ENCODE measurements at places on chromosomes 2 and 18. TPM values are rescaled to one million over a fixed set of nuclear protein-coding genes. Genes with fewer than 3 reads are reported as not detected.

GRCh38 chr18:59263661-59264060 lies 9.6 kb downstream of the RAX start:
- DNase-seq: no peak

Gene PAIP2B
- total RNA-seq: 0.18 TPM

Gene RAB6C
- total RNA-seq: not detected

DNA sequence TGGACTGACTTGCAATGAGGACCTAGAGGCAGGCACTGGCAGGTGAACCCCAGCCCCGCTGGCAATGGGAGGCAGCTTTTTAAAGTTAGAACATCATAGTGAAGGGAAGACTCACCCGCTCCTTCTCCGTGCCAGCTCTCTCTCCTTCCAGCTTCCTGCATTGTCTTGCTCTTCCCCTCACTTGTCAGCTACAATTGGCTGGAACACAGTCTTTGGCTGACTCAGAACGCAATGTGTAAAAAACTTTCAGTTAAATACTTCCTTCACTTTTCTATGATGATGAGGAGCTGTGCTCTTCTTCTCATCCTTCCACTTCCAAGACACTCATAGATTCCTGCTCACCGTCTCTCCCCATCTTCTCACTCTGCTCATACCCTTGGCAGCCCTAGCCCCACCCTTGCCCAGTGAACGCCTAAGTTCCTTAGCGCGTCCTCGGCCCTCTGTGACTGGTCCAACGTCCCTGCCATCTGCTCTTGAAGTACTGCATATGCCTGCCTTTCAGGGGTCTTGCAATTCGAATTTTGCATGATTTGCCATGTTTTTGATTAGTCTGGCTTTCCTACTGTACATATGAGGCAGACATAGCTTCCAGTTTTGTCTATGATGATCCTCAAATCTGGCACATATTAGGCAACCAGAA lies 118.0 kb upstream of the TMEM200C start:
- peak; percentile 54 for DNase-seq

DNA sequence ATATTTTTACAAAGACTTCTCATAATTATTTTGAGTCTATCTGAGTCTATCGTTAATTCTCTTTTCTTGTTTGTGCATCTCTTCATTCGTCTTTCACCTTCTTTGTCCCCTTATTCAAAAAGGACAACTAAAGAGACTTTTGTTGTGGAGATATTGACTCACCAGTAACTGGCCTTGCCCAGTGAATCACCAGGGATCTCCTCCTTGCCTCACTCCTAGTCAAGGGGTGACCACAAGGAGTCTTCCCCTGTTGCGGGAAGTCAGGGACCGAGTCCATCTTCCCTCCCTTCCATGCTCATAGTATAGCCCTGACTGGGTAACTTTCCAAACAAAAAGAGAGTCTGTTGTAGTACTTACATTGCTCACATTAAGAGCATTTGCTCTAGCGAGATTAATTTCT lies 158.9 kb downstream of the NEB start:
- no peak for DNase-seq

DNA sequence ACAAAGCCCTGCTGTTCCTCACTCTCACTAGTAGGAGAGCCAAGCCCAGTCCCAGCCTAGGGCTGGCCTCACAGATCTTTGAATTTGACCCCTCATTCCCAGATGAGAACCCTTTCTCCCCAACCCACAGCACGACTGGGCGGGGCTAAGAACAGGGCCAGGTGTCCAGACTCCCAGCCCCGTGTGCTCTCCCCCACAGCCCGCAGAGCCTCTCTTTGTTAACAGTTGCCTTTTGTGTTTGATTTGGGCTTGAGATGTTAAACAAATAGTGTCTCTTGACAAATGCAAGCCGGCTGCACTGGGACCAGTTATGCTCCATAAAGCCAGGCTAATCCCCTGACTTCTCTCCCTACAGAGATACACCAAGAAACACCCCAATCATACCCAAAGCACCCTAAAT lies 4.7 kb upstream of the KCNK3 start:
- no peak for DNase-seq

DNA sequence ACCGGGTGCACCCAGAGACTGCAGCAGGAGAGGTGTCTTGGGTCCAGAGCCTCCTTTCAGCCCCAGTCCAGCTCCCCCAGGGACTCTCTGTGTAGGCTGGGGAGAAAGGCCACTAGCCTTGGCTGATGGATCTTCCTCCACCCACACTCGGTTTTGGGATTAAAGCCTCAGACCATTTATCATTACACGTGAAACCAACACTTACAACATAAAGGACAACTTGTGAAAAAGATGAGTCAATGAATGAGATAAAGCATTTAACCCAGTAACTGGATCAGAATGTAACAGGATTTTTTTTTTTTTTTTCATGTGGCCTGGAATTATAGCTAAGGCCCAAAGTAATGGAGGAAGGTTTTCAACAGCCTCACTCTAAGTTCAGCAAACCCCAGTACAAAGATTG lies 32.1 kb downstream of the NAT8 start:
- DNase-seq: no peak

DNA sequence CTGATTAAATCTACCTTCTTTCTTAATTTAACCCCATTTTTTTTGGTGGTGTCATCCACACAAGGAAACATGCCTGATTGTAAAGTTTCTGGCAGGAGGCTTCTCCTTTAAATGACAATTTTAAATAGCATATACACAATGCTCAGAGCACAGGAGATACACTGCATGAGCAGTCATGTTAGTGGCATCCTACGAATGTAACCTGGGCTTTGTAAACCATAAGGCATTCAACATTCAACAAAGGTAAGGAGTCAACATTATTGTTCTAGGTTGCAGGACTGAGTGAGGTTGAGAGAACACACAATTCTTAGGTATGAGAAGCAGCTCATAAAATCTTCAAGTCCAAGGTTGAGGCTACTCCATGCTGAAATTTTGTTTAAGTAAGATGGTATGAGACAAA lies 266.6 kb upstream of the SIX2 start:
- no peak for DNase-seq

GRCh38 chr2:158414538-158414937 lies 42.0 kb downstream of the CCDC148 start:
- DNase-seq: peak; percentile 64

Gene ALLC
- not detected for total RNA-seq

- no peak for DNase-seq
These were observed 123.8 kb upstream of the DLX2 start for GRCh38 chr2:172226244-172227061.

DNA sequence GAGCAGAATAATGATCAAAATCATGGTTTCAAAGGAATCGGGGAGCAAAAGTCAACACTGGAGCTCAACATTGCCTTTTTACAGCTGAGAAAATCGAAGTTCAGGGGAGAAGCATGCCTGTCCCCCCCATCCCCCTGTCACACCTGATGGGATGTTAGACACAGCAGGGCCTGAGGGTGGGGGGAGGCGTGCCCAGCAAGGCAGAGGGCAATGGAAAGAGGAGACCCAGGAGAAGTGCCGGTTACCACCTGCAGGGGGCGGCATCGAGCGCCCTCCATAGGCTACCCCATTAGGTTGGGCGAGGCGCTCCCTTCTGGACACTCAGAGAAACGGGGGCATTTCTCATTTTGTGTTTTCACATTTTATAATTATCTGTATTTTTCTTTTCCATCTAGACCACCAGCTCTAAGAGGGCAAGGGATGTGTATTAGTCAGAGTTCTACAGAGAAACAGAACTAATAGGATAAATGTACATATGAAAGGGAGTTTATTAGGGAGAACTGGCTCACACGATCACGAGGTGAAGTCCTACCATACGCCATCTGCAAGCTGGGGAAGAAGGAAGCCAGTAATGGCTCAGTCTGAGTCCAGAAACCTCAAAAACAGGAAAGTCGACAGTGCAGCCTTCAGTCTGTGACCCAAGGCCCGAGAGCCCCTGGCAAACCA lies 271.3 kb downstream of the LRATD1 start:
- no peak for DNase-seq

Gene SPATA3
- total RNA-seq: not detected

Gene CCDC141
- total RNA-seq: not detected

Gene FBXO36
- total RNA-seq: 2.2 TPM

DNA sequence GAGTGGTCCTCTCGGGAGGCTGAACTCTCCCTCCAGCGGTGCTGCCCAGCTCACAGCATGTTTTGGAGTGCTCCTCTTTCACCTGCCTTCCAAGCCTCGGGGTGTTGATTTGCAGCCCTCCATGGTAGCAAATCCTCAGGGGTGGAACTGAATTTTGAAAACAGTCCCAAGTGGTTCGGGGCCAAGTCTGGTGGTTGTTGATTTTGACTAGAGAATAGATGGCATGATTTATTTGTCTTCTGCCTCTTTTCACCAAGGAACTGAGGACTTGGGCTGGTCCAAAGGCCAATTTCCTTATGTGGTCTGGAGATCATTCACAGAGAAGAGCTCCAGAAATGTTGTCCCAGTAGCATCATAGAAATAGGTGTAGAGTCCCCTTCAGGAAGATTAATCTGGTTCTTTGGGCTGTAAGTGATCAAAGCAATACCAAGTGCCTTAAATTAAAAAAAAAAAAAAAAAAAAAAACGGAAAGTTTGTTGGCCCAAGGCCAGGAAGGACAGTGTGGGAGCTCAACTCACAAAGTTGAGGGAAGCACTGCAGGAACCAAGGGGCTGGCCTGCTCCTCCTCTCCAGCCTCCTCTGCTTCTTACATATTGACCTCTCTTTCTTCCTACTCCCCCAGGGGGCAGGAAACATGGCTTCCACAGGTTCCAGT lies 2.5 kb upstream of the DES start:
- no peak for DNase-seq

- DNase-seq: peak; percentile 64
These were observed 116.6 kb downstream of the LAMA3 start for GRCh38 chr18:23805898-23806297.

DNA sequence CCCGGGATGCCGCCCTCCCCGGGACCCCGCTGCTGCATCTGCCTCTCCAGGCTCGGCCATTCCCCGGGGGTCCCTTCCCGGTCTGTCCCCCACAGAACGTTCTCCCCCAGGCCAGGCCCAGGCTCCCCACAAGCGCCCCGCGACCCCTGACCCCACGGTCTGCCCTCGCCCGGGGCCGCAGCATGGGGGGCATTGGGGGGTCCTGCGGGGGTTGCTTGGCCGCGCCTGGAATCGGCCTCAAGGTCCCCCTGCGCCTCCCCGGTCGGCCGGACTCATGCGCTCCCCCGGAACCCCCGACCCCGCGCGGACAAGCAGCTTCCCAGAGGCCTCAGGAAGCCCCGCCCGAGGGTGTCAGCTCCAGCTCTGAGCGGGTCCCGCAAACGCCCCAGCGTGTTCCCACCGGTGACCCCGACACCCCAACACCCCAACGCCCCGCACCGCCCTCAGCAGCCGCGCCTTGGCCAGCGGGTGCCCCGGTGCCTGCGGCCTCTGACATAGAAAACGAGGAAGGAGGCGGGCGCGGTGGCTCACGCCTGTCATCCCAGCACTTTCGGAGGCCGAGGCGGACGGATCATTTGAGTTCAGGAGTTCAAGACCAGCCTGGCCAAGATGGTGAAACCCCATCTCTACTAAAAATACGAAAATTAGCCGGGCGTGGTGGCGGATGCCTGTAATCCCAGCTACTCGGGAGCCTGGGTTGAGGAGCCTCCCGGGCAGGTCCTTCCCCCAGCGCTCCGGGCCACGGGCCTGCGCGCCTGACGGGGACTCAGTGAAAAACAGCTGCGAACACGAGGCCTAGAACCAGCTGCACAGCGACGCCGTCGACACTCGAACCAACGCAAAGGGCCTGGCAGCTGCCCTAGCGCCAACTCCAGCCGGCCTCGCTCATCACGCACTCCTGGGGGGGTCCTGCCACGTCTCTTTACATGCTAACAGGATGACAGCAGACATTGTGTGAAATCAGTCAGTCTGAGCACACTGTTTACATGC lies 61.8 kb upstream of the CTDP1 start:
- no peak for DNase-seq

Gene CELF4
- not detected for total RNA-seq

DNA sequence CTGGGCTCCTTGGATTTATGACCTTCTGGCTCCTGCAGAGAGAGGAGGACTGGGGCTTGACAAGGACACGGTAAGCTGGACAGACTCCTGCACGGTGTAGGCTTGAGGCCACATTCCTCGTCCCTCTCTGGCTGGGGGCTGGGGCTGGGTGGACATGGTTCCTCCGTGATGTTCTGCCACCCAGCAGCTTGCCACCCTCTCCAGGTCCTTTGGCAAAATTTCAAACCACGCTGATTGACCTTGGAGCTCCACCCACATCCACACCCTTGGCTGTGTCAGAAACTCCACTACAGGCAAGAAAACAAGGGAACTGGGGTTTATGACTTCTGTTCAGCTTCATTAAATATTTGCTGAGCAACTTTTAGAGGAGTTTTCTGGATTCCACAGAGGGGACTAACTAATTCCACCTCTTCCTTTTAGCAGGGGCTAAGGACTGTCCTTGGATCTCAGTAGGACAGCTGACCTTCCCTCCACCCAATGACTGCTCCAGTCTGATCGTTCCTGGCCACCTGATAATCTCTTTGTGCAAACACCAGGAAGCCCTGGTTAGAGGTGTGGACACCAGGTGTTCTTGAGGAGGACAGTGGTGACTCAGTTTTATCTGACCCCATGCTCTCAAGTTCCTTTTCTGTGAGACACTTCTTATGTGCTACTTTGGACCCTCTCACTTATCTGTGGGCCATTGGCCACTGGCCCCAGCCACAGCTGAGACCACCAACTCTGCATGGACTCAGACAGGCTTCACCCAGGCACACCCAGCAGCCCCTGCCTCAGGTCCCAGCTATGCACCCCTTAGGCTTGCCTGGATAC lies 29.3 kb downstream of the GPR55 start:
- DNase-seq: no peak

GRCh38 chr2:72134408-72134996 lies 13.2 kb downstream of the CYP26B1 start:
- DNase-seq: no peak

- DNase-seq: peak; percentile 75
These were observed 33.4 kb downstream of the ITGA6 start for GRCh38 chr2:172460780-172461201.

Gene FEV
- total RNA-seq: not detected

DNA sequence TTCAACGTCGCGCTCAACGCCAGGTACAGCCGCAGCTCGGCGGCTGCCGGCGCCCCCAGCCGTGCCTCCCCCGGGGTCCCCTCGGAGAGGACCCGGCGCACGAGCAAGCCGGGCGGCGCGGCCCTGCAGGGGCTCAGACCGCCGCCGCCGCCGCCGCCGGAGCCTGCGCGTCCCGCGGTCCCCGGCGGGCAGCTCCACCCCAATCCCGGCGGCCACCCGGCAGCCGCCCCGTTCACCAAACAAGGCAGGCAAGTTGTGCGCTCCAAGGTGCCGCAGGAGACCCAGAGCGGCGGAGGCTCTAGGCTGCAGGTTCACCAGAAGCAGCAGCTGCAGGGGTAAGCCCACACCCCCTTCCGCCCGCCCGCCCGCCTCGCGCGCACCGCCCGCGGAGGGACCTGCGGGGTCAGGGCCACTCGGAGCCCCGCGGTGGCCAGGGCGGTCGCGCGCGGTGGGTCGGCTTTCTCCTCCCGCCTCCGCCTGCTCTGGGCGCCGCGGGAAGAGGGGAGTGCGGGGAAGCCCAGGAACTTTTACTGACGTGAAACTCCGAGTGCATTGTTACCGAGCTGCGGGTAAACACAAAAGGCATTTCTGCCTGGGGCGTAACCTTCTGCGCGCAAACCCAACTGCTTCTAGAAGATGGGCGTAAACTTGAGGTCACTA lies 861 bp downstream of the LTBP1 start:
- peak; percentile 54 for DNase-seq

All from IMR-90 (cell line).